ENCODE measurements at places on chromosomes 6 and 20.

- no peak for DNase-seq
Observed at GRCh38 chr20:63119121-63119962, 96.6 kb downstream of the YTHDF1 start.

DNA sequence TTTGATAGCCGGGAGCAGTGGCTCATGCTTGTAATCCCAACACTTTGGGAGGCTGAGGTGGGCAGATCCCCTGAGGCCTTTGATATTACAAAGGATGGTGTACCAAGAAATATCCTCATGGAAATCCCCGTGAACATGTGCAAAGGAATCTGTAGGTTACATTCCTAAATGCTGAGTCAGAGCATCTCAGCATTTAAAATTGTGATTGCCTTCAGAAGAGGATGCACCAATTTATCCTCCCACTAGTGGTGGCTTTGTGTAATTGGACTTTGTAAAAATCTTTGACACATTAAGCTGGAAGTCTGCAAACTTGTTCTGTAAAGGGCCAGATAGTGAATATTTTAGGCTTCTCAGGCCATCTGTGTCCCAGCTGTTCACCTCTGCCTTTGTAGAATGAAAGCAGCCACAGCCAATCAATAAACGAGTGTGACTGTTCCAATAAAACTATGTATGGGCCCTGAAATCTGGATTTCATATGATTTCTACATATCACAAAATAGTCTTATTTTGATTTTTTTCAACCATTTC is 11.8 kb downstream of the TMEM14B start:
- no peak for DNase-seq

GRCh38 chr6:137738931-137739504 is 128.0 kb upstream of the TNFAIP3 start:
- DNase-seq, result no peak

GRCh38 chr6:138094260-138094659 is 13.0 kb downstream of the PERP start:
- no peak for DNase-seq

DNA sequence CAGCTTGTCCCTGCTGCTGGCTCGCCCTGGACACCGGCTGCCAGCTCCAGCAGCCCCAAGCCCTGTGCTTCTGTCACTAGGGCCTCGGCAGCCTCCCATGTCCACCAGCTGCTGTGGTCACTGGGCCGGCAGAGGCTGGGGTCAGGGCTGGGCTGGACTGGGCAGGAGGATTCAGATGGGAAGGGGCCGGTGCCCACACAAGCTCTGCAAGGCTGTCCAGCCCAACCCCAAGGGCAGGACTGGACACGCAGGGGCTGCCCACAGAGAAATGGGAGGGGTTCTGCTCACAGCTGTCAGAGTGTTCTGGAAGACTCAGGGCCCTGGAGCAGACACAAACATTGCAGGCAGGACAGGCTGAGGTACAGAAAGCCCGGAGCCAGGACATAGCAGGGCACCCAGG is 65.6 kb downstream of the ADNP start:
- no peak for DNase-seq

DNA sequence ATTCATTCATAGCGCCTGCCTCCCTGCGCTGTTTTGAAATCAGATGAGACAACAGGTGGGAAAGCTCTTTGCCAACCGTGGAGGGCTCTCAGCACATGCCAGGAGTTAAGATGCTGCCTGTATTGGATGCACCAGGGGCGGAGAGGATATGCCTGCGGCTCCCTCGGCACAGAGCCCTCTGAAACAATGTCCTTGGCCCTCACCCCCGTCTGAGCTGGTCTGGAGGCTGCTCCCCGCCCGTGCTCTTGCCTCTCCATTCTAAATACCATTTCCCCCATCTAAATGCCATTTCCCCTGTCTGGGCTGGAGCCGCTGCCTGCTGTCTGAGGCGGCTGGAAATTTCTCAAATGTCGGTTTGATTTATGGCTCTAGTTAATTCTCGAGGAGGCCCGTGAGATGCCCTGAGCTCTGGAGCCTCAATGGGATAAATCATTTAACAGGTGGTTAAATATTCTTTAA is 50.8 kb upstream of the MLN start:
- no peak for DNase-seq

DNA sequence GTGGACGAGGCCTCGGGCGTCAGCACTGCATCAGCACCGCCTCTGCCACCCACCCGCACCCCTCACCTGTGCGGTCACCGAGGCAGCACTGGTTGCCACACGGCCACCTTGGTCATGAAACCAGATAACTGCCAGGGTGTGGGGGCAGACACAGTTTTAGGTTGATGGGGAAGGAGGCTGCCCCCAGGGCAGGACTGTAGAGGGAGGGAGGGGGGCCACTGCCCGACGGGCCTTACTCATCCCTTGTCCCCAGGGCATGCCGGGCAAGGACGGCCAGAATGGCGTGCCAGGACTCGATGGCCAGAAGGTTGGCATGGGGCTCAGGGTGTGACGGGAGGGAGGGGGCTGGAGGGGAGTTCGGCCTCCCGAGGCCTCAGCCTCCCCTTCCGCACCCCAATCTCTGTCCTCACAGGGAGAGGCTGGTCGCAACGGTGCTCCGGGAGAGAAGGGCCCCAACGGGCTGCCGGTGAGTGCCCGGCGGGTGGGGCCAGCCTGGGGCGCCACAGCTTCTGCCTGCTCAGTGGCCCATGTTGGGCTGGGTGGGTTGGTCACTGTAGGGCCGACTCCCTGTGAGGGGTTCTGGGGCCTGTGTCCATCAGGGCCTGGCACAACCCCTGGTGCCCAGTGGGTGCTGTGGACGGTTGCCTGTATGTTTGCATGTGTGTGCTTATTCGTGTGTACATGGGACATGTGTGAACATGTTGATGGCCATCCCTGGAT is 11.8 kb downstream of the COL9A3 start:
- no peak for DNase-seq

- DNase-seq, result no peak
Observed at GRCh38 chr6:14501914-14502313, 384.3 kb downstream of the CD83 start.

DNA sequence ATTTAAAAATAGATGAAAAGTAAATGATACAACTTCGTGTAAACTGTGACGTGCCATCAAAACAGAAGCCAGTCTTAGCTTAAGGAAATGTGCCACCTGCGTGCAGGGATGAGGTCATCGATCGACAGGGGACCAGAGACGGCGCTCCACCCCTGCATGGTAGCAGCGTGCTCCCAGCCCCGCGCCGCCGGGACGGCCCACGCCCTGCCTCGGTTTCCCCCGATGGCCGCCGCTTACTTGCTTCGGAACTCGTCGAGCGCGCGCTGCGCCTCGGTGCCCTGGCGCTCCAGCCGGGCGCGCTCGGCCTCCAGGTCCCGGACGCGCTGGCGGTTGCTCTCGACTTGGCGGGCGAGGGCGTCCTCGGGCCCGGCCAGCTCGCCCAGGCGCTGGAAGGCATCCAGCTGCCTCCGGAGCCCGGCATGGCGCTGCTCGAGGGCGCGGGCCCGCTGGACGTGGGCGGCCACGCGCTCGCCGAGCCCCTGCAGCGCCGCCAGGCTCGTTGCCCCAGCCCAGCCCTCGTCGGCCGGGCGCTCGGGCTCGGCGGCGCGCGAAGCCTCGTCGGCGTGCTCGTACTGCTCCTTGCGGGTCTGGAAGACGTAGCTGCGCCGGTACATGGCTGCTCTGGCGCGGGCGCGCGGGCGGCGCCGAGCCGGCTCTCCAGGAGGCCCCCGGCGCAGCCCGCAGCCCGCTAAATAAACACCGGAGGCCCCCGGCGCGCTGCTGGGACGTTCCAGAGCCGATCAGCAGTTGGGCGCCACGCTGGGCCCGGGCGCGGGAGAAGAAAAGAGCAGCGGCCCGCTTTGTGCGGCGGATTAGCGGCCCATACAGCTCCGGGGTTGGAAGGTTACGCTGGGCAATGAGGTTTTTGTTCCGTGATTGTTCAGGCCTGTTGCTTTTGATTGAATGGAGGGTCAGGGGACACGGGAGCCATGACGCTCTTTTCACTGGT is at the start of gene BFSP1:
Gene BFSP1 (minus strand): TSS at position 664 of the 949 bp plus-strand sequence. CDS start 50 bp downstream, at position 614.
- peak; percentile 28 for DNase-seq

DNA sequence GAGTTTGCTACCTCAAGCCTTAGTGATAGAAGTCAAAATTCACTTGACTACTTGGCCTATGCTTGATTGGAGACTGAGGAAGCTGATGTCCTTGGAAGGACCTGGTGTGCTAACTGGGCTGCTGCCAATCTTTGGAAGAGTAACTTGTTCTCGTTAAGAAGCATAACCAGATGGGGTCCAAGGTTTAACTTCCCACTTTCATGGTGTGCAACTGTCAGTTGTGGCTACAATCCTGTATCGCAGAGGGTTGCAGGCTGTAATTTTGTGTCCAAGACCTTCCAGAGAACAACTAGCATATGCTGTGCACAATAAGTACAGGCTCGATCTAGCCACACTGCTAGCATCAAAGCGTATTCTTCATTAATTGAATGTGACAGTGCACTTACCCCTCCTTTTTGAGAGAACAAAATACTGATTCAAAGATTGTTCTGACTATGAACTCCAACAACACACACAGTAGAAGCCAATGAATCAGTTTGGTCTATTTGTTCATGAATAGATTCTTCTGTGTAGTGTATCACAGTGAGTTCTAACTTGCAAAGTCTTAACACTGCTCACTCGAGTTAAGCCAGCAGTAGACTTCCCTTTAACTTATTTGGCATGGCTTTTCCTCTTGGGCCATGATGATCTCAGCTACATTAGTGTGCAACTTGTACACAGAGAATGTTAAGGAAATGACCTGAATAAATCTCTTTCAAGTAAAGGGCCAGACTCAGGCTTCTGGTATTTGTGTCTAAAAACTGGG is 15.8 kb upstream of the PLCB1 start:
- DNase-seq, result no peak

DNA sequence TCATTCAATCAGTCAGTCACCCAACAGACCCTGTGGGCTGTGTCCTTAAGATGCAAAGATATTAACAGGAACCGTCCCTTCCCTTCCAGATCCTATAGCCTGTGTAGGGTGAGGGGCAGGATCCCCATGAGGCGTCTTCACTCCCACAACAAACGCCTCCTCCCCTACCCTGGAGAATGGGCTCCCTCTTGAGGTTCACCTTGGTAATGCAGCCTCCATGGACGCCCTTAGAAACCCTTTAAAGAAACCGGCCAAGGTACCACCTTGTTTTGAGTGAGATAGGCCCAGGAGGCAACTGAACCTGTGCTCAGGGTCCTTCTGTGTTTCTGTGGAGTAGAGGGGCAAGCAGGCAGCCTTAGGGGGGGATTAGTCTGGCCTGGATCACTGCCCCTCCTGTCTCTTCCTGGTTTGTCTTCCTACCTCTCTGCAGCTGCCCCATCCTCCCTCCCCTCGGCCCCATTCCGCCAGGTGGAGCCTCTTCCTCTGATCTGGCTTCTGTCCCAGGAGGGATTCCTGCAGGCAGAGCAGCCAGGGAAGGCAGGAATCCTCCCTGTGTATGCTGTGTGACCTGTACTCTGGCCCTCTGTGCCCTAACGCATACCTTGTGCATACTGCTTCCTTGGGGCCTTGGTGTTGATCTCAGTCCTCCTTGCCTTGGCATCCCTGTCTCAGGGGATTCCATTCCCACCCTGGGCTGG is 6.6 kb upstream of the GUCA1A start:
- peak; percentile 83 for DNase-seq

DNA sequence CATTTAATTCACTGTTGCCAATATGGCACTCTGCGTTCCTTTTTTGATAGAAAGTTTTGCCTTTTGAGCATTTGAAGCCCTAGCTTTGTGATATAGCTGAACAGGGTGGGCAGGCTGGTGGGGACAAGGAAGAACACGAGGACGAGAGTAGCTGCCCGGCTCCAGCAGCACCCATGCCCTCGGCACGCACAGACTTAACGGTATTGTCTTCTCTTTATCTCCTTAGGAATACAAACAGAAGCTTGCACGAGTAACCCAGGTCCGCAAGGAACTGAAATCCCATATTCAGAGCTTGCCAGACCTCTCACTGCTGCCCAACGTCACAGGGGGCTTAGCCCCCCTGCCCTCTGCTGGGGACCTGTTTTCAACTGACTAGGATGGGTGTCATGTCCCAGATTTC is 56.0 kb downstream of the RPRD1B start:
- DNase-seq, result no peak

DNA sequence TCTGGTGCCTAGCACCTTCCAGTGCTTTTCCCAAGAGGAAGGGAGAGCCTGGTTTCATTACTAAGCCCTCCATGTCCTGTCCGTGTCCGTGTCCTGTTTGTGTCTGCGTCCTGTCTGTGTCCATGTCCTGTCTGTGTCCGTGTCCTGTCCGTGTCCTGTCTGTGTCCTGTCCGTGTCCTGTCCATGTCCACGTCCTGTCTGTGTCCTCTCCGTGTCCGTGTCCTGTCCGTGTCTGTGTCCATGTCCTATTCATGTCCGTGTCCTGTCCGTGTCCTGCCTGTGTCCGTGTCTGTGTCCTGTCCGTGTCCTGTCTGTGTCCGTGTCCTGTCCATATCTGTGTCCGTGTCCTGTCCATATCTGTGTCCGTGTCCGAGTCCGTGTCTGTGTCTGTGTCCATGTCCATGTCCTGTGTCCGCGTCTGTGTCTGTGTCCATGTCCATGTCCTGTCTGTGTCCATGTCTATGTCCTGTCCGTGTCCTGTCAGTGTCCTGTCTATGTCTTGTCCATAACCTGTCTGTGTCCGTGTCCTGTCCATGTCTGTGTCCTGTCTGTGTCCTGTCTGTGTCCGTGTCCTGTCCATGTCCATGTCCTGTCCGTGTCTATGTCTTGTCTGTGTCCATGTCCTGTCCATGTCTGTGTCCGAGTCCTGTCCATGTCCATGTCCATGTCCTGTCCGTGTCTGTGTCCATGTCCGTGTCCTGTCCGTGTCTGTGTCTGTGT is 54.4 kb upstream of the BHLHE23 start:
- DNase-seq, result no peak

DNA sequence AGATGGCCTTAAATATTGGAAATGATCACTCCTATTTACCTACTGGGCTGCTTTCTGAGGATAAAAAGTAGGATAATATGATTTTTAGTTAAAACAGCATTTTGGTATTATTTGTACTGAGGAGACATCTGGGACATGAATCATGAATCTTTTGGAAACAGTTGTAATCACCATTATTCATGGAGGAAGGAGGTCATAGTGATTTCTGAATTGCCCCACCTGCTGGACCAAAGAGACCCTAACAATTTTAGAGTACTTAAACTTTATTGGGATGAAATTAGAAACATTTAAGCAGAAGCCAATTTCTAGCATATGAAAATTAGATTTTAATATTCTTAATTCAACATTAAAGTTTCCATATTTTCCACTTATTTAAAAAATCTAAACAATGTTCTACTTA is 108.4 kb upstream of the SIM1 start:
- DNase-seq, result no peak

- no peak for DNase-seq
Observed at GRCh38 chr6:157019733-157020132, 242.6 kb downstream of the ARID1B start.

- DNase-seq, result peak; percentile 84
Observed at GRCh38 chr20:3846740-3847428, at the start of gene MAVS. MAVS (plus strand) TSS chr20:3846834; CDS start chr20:3854625, 7,791 bp downstream.

DNA sequence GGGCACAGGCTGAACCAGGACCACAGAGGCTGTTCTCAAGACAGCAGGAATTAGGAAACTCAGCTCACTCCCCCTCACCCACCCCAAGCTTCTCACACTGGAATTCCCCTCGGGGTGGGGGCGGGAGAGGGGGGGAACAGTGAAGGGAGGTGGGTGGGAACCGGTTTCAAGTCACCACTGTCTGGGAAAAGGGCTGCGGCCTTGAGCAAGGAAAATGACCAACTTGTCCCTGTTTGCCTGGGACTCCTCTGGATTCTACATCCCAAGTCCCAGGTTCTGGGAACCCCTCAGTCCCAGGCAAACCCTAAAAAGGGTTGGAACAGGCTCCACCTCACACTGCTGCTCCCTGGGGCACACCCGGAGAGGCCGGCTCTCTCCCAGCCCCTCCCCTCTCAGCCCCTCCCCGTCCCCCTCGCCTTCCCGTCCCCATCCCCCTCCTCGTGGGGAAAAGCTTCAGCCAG is 230.7 kb downstream of the TFAP2C start:
- DNase-seq, result no peak

- no peak for DNase-seq
Observed at GRCh38 chr6:26019261-26019830, 56.7 kb downstream of the TRIM38 start.
